ENCODE measurements at places on chromosomes 11 and 22. TPM values are rescaled to one million over a fixed set of nuclear protein-coding genes. Genes with fewer than 3 reads are reported as not detected.

OR5P2 gene
- total RNA-seq, result not detected

MS4A14 gene
- total RNA-seq, result not detected

RBMXL2 gene
- total RNA-seq, result not detected

SHISAL1 gene
- 49.6 TPM for total RNA-seq

TTC28 gene
- total RNA-seq, result 2.9 TPM

CRYAB gene
- total RNA-seq, result 0.67 TPM

PLEKHB1 gene
- not detected for total RNA-seq

DNA sequence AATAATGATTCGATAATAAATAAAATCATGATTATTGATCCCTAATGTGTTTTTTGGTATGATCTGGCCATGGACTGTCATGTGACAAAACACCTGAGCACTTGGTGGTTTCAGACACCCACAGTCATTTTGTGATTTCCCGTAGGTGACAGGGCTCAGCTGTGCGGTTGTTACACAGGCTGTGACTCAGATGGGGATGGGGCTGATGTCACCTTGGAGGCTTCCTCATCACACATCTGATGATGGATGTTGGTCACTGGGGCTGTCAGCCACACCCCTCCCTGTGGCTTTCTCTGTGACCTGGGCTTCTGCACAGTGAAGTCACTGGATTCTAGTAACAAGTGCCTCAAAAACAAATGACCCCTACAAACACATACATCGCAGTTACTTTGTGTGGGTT lies 995.1 kb downstream of the BRD1 start:
- DNase-seq, result no peak

DNA sequence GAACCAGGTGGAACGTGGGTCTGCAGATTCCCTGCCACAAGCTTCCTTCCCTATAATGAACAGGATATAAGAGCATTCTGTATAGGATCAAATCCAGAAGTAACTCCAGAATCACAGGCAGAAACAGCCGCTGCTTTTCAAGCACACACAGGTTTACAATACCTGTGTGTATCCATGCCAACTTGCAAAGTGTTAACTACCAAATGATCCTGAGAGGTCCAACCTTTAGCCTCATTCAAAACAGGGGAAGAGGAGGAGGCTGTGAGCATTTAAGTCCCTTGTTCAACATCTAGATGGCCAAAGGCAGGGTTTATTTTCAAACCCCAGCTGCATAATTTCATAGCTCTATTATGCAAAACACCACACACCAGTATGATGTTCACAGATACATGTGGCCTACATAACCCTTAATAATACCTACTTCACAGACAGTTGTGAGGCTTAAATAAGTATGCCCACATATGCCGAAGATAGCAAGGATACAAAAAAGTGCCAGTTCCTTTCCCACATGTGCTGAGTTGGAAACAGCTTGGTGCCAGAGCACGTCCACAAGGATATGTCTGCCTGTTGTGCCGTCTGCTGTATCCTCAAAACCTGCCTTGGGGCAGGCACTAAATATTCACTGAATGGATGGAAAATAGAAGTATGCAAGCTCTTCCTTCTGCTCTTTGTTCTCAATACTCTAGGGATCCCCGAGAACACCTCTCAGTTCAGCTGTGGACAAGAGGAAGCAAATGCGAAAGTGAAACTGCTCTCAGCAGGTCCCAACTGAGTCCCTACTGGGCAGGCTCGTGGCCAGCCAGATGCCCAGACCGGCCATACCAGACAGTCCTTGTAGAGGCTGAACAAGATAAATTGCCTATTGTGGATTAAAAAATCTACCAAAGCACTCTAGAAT lies 66.8 kb downstream of the LARGE1 start:
- peak; percentile 81 for DNase-seq

- no peak for DNase-seq
These were observed 140.0 kb downstream of the ADAMTS15 start for GRCh38 chr11:130588471-130588870.

DNA sequence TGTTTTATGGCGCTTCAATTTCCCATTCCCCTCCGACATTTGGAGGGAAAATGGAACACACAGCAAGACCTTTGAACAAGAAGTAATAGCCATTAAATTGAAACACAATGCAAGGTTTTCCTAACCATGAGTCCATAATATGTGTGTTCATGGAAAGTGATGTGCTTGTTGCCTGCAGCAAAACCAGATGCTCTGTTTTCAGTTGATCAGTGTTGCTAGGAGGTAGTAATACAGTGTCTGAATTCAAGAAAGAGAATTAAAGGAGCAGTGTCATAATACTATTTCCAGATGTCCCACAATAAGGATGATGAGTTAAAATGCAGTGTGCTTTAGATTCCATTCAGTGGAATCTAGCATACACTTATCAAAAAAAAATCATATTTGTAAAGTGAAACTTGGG lies 637.4 kb upstream of the API5 start:
- DNase-seq, result no peak

DNA sequence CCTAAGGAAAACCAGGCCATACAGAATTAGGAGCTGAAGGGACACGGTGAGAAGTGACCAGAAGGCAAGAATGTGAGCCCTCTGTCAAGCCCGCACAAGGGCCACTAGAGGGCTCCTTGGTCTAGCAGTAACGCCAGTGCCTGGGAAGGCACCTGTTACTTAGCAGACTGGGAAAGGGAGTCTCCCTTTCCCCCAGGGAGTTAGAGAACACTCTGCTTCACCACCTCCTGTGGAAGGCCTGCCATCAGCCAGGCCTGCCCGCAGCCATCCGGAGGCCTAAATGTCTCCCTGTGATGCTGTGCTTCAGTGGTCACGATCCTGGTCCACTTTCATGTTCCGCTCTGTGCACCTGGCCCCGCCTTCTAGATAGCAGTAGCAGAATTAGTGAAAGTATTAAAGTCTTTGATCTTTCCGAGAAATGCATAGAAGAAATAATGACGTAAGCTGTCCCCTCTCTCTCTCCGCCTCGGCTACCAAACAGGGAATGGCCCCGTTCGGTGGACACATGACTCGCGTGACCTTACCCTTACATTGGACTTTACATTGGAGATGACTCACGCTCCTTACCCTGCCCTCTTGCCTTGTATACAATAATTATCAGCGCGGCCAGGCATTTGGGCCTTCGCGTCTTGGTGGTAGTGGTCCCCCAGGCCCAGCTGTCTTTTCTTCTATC lies 10.7 kb upstream of the GSTP1 start:
- peak; percentile 34 for DNase-seq

GRCh38 chr11:106463796-106464201 lies 386.3 kb downstream of the AASDHPPT start:
- DNase-seq, result no peak

- DNase-seq, result no peak
These were observed 94.8 kb upstream of the PHOX2A start for GRCh38 chr11:72338741-72339140.

- DNase-seq, result peak; percentile 59
These were observed 181.6 kb upstream of the POU2AF2 start for GRCh38 chr11:111063726-111064517.

DNA sequence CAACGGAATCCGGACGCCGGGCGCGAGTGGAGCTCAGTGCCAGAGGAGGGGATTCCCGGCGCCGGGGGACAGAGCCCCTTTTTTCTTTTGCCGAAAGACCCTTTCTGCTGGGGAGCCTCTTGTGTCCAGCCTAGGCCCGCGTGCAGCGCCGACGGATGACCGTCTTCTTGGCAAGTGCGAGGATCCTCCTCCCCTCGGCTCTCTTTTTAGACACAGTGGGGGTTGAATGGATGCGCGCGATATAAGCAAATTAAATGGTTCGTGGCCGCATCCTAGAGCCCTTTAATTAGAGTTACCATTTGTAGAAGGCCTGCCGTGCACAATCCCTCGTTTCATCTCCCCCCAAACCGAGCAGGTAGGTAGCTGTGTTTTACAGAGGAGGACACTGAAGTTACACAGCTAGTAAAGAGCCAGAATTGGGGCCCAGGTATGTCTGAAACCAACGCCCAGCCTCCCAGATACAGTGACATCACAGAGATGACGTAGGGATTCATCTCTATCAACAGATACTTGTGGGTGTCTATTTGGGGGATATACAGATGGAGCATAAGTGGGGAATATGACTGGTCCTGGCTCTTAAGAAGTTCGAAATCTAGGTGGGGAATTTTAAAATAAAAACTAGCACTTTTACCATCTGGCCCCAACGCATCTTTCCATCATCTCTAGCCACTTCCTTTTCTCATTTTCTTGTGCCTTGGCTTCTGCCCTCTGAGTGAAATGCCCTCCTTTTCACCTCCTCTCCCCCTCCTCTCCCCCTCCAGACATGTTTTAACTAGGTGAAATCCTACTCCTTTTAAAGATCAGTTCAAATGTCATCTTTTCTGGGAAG lies 875 bp downstream of the TCP11L1 start:
- DNase-seq, result no peak

- DNase-seq, result peak; percentile 2
These were observed 7.3 kb upstream of the OR51A2 start for GRCh38 chr11:4962816-4963215.

DNA sequence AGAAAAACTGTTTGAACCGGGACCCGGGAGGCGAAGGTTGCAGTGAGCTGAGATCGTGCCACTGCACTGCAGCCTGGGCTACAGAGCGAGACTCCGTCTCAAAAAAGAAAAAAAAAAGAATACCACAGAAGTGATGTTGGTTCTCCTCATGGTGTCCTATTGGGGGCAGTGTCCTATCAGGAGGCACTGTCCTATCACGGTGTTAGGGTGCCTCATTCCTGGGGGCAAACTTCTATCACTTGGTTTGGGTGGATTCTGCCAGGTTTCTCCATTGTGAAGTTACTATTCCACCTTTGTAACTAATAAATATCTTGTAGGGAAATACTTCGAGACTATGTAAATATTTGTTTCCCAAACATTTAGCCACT lies 19.6 kb downstream of the PRR14L start:
- DNase-seq, result no peak

DNA sequence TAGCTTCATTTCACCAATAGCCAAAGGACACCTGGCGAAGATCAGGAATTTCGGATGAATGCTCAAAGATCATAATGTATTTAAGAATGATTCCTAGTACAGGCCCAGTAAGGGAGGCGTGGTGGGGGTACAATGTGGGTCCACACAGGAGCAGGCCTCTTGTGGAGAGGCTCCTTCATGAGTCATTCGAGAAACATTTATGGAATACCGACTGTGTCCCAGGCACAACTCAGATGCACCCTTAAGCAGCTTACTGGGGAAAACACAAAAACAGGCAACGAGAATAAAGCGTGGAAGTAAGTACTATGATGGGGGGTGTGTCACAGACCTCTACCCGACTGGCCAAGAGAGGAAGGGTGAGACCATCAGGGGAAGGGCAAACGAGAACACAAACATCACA lies 44.5 kb downstream of the SMCO4 start:
- DNase-seq, result no peak

Measured in MG63 (cell line).